ENCODE measurements at places on chromosomes 3 and 15.

DNA sequence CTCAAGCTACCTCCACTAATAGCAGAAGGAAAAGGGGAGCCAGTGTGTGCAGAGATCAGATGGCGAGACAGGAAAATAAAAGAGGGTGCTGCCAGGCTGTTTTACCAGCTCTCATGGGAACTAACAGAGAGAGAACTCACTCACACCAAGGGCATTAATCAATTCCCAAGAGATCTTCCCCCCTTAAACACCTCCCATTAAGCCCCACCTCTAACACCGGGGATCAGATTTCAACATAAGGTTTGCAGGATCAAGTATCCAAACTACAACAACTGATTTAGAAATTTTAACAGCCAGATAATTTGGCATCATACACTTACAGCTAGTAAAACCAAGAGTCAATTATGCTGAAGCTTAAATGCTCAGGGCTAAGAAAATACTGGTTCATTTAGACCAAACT lies 18.9 kb downstream of the CD200 start:
- no peaks in the 10 kb centered on the region for H3K36me3 ChIP-seq
- no peak for DNase-seq
- no peaks in the 10 kb centered on the region for H3K27me3 ChIP-seq
- H3K4me3 ChIP-seq: no peak overlapping the region

GRCh38 chr3:139577909-139578308 lies 38.4 kb upstream of the RBP1 start:
- DNase-seq: peak; percentile 19
- no peaks in the 10 kb centered on the region for H3K27me3 ChIP-seq
- H3K4me3 ChIP-seq: no peak overlapping the region
- H3K27ac ChIP-seq: no peak overlapping the region
- peaks cover 3% of the 10 kb centered on the region for H3K4me1 ChIP-seq

DNA sequence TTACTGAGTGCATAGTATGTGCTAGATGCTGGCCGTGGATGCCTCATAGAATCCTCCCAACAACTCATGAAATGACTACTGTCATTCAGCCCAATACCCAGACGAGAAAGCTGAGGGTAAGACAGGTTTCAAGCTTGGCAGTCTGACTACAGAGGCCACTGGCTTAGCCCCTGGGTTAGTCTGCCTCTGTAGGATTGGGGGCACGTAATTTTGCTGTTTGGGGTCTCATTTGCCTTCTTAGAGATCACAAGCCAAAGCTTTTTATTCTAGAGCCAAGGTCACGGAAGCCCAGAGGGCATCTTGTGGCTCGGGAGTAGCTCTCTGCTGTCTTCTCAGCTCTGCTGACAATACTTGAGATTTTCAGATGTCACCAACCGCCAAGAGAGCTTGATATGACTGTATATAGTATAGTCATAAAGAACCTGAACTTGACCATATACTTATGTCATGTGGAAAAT lies 1.0 kb upstream of the CCR5 start:
- no peaks in the 10 kb centered on the region for H3K27me3 ChIP-seq
- peak overlapping the region; percentile 26 for H3K27ac ChIP-seq
- H3K36me3 ChIP-seq: no peaks in the 10 kb centered on the region
- H3K4me1 ChIP-seq: peaks cover 28% of the 10 kb centered on the region

DNA sequence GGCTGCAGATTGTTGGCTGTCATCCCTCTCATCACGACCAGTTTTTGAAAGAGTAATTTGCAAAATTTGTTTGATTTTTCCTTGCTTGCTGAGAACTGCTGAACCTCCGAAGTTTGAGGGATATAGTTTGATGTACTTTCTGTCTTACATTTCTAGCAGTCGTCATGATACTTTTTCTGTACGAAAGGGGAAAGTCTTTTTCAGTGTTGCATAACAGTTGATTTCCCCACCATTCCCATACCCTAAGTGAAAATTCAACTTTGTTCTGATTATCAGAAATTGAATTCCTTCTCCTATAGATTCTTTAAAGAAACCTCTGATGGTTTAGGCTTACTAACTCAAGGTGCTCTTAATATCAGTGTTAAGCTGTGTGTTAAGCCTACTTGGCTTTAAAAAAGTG lies 1.6 kb downstream of the PDE8A start:
- H3K4me3 ChIP-seq: no peak overlapping the region
- no peak for DNase-seq
- peaks cover 32% of the 10 kb centered on the region for H3K4me1 ChIP-seq

DNA sequence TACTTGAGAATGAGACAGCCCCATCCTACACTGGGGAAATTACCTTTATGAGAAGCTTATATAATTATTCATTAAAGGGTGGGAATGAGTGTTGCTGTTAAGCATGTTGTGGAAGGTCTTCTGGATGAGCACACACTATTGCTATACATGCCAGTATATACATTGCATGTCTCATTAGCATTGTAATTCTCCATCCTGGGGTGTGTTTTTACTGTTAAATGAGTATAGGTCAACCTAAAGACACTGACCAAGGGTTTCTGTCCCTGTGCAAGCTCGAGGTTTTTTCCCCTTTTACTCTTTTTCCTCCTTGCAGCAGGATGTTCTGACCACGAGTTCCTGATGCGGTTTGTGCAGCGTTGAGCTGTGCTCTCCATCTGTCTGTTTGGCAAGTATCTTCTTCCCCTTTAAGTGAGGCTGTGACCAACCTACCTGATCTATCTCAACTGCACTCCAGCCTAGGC lies 7.2 kb upstream of the IVD start:
- no peak overlapping the region for H3K4me3 ChIP-seq
- peaks cover 5% of the 10 kb centered on the region for H3K36me3 ChIP-seq
- no peaks in the 10 kb centered on the region for H3K4me1 ChIP-seq
- H3K27me3 ChIP-seq: no peaks in the 10 kb centered on the region
- H3K27ac ChIP-seq: no peak overlapping the region

DNA sequence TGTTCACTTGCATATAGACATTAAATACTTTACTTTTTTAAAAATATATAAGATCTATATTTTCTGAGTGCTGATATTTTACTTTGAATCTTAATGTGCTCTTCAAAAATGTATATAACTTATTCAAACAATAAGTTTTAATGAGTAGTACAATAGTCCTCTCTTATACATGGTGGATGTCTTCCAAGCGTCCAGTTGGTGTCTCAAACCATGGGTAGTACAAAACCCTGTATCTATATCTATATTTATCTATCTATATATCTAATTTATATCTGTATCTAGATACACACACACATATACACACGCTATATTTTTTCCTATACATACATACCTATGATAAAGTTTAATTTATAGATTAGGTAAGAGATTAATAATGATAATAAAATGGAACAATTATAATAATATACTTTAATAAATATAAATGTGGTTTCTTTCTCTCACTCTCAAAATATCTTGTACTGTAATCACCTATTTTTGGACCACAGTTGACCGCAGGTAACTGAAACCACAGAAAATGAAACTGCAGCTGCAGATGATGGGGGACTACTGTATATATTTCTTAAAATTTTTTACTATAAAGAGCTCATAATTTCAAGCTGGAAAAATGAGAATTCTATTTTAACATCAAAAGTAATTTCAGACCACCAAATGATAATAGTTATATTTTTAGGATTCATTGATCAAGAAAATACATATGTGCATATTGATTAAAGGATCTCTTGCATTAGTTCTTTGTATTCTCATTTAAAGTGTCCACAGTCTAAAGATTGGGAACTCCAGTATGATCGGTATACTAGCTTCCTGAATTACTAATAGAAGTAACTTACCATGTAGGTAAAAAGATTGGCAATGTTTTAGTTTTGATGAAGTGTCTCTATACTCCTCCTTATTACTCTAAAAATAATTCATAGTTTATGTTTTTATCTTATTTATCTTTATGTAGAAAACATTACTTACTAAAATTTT lies 215.1 kb upstream of the MLF1 start:
- H3K36me3 ChIP-seq: peaks cover 2% of the 10 kb centered on the region
- DNase-seq: no peak
- no peak overlapping the region for H3K27ac ChIP-seq
- no peaks in the 10 kb centered on the region for H3K4me1 ChIP-seq
- no peaks in the 10 kb centered on the region for H3K27me3 ChIP-seq
- no peak overlapping the region for H3K4me3 ChIP-seq

DNA sequence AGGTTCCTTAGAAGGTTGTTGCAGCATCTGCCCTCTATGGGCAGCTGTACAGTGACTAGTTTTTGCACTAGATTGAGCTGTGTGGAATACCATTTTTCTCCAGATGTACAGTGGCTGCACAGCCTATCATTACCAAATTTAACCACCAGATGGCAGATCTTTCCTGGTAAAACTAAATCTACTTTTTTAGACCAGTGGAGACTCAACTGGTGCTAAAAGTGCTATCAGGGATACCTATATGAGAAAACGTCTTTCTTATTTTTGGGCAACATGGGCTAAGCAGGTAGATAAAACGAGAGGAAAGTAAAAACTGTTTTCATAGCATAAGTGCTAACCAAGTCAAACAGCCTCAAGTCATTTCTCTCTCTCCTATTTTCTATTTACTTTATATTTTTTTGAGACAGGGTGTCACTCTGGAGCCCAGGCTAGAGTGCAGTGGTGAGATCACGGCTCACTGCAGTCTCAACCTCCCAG lies 21.2 kb downstream of the IGSF10 start:
- no peaks in the 10 kb centered on the region for H3K27me3 ChIP-seq
- H3K4me3 ChIP-seq: no peak overlapping the region
- no peak overlapping the region for H3K27ac ChIP-seq
- DNase-seq: peak; percentile 44
- H3K36me3 ChIP-seq: peaks cover 26% of the 10 kb centered on the region
- H3K4me1 ChIP-seq: peaks cover 6% of the 10 kb centered on the region

- H3K4me3 ChIP-seq: no peak overlapping the region
- H3K4me1 ChIP-seq: no peaks in the 10 kb centered on the region
- H3K27me3 ChIP-seq: no peaks in the 10 kb centered on the region
- H3K36me3 ChIP-seq: peaks cover 4% of the 10 kb centered on the region
Measured at GRCh38 chr3:123769356-123769743, 114.8 kb downstream of the MYLK start.

DNA sequence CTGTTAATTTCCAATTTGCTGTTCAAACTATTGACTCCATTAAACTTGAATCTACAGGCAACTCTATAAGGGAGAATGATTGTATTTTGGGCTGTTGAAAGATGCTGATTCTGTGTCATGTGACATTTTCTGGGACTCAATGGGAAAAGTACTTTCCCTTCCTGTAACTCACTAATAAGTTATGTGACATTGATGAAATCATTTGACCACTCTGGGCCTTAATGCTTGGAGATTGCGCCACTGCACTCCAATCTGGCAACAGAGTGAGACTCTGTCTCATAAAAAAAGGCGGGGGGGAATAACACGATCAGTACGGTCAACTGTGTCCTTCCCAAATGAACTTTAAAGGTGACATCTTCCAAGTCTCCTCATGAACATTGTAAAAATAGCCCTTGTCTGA lies 215.2 kb upstream of the SGO1 start:
- DNase-seq: no peak
- no peak overlapping the region for H3K27ac ChIP-seq
- no peak overlapping the region for H3K4me3 ChIP-seq

- H3K4me1 ChIP-seq: no peaks in the 10 kb centered on the region
- no peak overlapping the region for H3K27ac ChIP-seq
- peaks cover 24% of the 10 kb centered on the region for H3K36me3 ChIP-seq
- no peak for DNase-seq
Measured at GRCh38 chr3:53224026-53224425, 31.8 kb downstream of the TKT start.

DNA sequence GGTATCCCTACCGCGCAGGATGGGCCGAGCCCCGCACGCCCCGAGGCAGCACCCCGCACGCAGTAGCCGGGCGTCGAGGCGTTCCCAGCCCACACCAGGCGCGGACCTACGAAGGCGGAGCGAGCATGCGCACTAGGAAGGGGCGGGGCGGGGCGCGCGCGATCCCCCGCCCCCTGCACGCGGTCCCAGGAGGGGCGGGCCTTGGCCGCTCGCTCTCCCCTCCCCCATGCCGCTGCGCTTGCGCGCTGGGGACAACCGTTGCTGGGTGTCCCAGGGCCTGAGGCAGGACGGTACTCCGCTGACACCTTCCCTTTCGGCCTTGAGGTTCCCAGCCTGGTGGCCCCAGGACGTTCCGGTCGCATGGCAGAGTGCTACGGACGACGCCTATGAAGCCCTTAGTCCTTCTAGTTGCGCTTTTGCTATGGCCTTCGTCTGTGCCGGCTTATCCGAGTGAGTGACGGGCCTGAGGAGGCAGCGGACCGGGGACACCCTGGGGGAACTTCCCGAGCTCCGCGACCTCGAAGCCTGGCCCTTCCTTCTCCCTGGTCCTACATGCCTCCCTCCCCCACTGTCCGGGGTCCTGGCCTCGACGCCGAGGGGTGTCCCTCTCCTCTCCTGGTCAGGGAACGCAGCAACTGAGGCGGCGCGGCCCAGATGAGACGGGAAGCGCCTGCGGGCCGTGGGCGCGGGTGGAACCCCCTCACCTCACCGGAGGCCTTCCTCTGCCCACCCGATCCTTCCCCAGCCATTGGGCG lies at the start of gene SPESP1:
SPESP1 (plus strand) TSS at position 258 of the 755 bp plus-strand sequence; CDS start at position 387, 129 bp downstream.
- H3K27me3 ChIP-seq: no peaks in the 10 kb centered on the region
- peak within 1 kb of the TSS; percentile 40 for H3K4me3 ChIP-seq
- no peaks in the 10 kb centered on the region for H3K4me1 ChIP-seq

- no peak overlapping the region for H3K27ac ChIP-seq
- no peaks in the 10 kb centered on the region for H3K4me1 ChIP-seq
- no peaks in the 10 kb centered on the region for H3K27me3 ChIP-seq
- no peak for DNase-seq
- no peaks in the 10 kb centered on the region for H3K36me3 ChIP-seq
Measured at GRCh38 chr15:93617443-93617842, 528.4 kb upstream of the RGMA start.

- DNase-seq: no peak
- H3K4me3 ChIP-seq: no peak overlapping the region
- H3K36me3 ChIP-seq: no peaks in the 10 kb centered on the region
- H3K4me1 ChIP-seq: no peaks in the 10 kb centered on the region
- H3K27ac ChIP-seq: no peak overlapping the region
Measured at GRCh38 chr3:33789183-33789954, 9.1 kb upstream of the PDCD6IP start.

- peaks cover 34% of the 10 kb centered on the region for H3K4me1 ChIP-seq
- no peaks in the 10 kb centered on the region for H3K27me3 ChIP-seq
- peak overlapping the region; percentile 97 for H3K27ac ChIP-seq
- H3K4me3 ChIP-seq: no peak overlapping the region
- H3K36me3 ChIP-seq: peaks cover 7% of the 10 kb centered on the region
Measured at GRCh38 chr15:90004671-90005070, 3.5 kb downstream of the ZNF710 start.

DNA sequence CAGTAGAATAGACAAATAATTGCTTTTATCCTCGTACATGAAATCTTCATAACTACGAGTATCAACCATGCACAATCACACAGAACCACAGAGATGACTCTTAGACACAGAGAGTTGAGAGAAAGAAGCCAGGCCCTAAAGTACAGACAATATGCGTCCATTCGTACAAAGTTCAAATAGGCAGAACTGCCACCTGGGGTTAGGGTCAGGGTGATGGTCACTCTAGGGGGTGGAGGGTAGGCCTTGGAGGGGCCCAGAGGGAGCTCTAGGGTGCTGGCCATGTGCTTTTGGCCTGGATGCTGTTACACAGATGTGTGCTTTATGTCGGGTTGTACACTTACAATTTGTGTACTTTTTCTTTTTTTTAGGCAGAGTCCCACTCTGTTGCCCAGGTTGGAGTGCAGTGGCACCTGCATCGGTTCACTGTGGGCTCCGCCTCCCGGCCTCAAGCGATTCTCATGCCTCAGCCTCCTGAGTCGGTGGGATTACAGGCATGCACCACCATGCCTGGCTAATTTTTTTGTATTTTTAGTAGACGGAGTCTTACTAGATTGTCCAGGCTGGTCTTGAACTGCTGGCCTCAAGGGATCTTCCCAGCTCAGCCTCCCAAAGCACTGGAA lies 65.9 kb upstream of the KLF13 start:
- no peak overlapping the region for H3K27ac ChIP-seq
- no peak for DNase-seq
- H3K4me1 ChIP-seq: peaks cover 19% of the 10 kb centered on the region
- H3K27me3 ChIP-seq: no peaks in the 10 kb centered on the region
- no peak overlapping the region for H3K4me3 ChIP-seq

Data from lung (tissue), 17 donors.